ENCODE measurements at places on chromosomes 16 and 17.

GRCh38 chr17:41625602-41626001, 1.2 kb upstream of the KRT17 start:
- no peak for DNase-seq

- DNase-seq, result no peak
Observed at GRCh38 chr16:82649766-82650165, 23.0 kb downstream of the CDH13 start.

DNA sequence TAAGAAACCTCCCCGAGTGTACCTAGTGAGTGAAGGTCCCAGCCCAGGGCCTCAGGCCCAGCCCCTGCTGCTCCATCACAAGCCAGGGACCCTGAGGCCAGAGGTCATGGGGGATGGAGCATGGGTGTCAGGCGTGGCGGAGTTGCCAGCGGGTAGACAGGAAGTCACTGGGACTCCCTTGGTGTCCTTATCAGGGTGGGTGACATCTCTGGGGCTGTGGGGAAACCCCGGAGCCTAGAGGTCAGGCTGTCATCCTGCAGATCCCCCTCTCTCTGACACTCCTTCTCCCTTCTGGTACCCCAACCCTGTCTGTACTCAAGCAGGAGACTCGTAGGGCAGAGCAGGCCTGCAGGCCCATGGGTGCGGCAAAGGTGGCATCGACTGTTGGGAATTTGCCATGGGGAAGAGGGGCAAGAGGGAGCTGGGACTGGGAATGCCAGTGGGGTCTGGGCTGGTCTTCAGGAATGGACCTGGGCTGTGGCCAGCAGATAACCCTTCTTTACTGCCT, 10.8 kb upstream of the ADGRG1 start:
- DNase-seq, result no peak

- no peak for DNase-seq
Observed at GRCh38 chr17:75521290-75521689, 4.2 kb upstream of the LLGL2 start.

- DNase-seq, result peak; percentile 4
Observed at GRCh38 chr16:3283543-3284447, 504 bp downstream of the ZNF263 start.

- no peak for DNase-seq
Observed at GRCh38 chr17:35784895-35785294, 10.5 kb downstream of the MMP28 start.

DNA sequence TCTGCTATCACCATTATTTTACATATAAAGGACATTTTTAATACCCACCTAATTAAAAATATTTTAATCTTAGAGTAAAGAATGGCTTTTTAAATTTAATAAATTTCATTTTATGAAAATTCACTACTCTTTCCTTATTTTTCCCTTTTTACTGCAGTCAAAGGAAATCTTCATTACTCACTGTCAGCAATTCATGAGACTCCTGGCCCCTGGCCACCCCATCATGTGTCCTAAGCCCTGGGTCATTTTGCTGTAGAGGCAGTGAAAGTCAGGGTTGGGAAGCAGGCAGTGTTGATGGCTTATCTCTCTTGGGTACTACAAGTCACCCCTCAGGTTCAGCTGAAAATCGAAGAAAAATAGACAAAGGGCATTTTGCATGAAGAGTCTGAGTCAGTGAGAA, 468.6 kb upstream of the CCL2 start:
- no peak for DNase-seq

GRCh38 chr17:45009676-45010467, 41.6 kb downstream of the DCAKD start:
- DNase-seq, result no peak

DNA sequence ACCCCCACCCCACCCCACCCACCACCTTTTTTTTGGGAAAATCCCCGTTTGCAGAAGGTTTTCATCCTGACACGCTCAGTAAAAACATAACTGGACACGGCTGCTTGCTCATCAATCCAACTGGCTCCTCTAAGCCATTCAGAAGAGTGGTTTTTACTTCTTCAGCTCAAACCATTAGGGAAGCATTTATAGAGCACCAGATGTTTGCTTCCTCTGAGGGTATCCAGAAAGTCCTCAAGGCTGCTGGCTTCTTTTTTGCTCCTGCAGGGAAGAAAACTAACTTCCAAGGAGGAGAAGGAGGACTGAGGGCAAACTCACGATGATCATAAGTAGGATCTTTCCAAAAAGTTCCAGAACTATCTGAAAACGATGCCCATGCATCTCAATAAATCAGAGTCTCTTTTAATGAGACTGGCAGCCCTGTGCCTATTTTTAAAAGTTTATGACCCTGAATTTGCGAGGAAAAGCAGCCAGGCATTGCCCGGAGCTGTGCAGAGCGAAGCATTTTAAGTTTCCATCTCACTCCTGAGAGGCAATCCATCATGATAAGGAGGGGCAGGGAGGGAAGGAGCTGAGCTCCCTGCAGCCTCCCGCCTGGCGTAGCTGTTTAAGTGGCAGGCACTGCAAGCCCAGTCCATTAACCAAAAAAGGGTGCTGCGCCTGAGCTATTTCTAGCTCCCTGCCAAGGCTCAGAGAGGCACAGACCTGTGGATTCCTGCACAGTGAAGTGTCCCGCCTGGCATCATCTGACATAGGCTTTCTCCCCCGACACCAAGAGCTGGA, 146.3 kb upstream of the FOXF1 start:
- DNase-seq, result no peak

GRCh38 chr16:35146723-35147458, 1687.5 kb downstream of the TP53TG3F start:
- no peak for DNase-seq

DNA sequence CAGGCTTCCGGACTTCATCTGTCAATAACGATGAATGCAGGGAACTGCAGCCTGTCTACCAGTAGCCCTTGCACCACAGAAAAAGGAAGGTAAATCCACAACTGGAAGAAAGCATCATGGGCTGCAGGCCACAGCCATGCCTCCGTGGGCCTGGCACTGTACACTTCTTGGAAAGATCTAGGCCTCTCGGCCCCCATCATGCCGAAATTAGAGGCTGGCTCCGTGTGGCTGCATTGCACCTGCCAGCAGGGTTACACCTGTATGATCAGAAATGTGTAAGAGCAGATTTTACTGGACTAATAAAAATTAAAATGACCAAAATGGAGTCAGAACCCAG, 52.2 kb downstream of the SDK2 start:
- no peak for DNase-seq

DNA sequence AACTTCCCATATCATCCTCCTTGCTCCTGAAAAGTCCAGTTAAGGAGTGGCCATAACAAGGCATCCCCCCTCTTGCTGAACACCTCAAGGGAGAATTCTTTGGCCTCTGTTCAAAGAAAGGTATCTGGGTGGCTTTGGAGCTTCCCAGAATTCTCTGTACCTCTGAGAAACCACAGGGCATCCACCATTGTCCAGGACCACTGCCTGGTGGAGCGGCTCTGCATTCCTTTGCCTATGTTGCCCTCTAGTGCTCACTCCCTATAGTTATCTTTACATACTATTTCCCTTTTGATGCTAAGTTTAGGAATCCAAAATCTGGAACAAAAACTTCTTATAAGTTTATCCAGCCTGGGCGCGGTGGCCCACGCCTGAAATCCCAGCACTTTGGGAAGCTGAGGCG, 30.3 kb downstream of the CHD9NB start:
- no peak for DNase-seq

GRCh38 chr17:41970901-41971331, 4.3 kb downstream of the CNP start:
- no peak for DNase-seq

DNA sequence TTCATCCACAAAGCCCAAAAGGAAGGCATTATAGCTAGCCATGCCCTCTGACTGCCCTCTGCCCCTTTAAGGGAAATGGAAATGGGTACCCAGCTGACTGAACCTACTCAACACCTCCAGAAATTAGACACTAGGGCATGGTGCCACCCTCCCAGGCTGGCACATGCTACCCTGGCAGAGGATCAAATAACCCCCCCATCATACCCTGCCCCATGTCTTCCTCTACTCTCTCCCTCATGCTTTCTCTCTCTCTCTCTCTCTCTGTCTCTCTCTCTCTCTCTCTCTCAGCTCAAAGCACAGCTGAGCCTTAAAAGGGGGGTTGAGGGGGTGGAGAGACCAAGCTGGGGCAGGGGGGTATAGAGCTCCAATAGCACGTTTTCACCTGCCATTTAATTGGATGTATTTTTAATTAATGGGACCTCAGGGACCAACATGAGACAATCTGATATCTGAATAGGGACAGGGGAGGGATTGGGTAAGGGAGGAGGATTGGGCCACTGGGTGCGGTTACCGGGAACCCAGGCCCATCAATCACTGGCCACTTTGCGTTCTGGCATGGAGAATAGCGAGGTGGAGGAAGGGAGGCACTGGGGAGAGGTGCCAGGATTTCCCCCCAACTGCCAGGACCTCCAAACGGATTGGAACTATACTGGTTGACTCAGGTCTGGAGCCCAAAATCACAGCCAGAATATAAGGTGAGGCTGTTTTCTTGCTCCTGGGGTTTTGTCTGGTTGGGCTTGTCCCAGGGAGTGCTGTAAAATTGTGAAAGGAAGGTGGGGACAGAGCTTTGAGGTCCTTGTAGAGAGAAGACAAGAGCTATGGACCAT, 57.8 kb downstream of the NEUROD2 start:
- DNase-seq, result no peak

- DNase-seq, result no peak
Observed at GRCh38 chr17:67442787-67443624, 65.9 kb downstream of the PITPNC1 start.

GRCh38 chr17:45108595-45109521, 23.5 kb downstream of the PLCD3 start:
- DNase-seq, result no peak

GRCh38 chr17:78384479-78385175, 6.2 kb downstream of the PGS1 start:
- no peak for DNase-seq

GRCh38 chr16:178668-179015, 1.6 kb upstream of the HBQ1 start:
- DNase-seq, result no peak

DNA sequence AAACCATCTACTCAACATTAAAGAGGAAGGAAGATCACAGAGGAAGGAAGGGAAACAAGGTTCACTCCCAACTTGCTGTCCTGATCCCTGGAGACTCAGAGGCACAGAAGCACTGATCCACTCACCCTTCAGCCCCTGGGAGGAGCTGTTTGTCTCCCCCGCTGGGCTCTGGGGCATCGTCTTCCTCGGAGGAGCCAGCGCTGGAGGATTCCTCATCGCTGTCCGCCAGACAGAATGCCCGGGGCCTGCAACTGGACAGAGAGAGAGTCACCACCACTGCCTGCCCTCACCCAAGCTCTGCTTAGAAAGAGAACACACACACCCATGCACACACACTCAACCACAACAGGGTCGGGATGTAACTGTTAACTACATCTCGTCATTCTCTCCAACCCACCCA, 24.8 kb upstream of the ERN1 start:
- no peak for DNase-seq

DNA sequence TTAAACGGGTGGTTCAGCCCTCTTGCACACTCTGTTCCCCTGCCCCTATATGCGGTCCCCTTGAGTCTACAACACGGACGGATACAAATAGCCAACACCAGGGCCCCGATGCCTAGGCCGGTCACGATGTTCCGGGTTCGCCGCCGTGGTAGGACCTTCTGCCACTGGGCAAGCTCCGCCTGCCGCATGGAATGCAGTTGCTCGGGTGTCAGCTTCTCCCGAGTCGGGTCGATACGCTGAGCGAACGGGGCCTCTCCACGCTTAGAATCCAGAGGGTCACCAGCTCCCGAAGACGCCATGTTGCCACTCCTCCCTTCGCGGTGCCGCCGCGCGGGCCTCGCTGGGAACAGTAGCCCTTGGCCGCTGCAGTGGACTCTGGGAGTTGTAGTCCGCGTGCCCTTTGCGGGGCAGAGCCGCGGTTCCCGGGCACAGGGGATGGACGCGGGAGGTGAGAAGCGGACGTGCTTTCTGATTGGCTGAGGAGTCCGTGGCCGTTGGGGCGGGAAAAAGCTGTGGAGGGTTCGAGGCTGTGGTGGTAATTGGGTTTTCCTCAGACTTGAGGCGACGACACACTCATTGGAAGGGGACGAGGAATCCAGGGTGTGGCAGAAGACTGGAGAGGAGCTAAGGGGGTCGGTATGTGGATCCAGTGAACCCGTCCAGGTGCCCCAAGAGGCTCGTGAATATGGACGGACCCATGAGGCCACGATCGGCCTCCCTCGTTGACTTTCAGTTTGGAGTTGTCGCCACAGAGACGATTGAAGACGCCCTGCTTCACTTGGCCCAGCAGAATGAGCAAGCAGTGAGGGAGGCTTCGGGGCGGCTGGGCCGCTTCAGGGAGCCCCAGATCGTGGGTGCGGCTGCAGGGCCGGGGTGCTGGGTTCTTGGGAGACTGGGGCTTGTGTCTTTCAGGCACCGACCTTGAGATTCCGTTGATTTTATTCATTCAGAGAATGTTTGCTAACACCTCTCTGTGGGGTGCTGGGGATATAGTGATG, at the start of the genes CNTD1 and COA3:
Gene CNTD1, plus strand, starts transcription at position 479 of the 998 bp plus-strand sequence. Its CDS starts 207 bp downstream, at position 686.
Gene COA3, minus strand, starts transcription at position 322 of the 998 bp plus-strand sequence. Its CDS starts 23 bp downstream, at position 299.
- peak; percentile 69 for DNase-seq

- no peak for DNase-seq
Observed at GRCh38 chr17:72115781-72116525, 4.9 kb upstream of the SOX9 start.

DNA sequence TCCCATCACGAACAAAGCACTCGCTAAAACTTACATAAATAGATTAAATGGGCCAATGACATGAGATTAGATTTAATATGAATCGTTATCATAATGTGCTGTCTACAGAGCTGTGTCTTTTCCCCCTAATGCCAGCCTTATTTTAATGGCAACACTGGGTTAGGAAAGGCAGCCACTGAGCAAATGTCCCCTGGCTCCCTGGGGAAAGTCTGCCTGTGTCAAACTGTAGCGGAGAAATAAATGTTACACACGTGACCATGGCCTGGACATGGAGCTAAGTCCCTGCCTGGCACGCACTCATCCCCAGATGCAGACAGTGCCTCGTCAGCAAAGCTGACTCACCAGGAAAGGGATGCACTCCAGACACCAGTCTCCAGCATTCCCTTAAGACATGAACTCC, 61.3 kb upstream of the SDK2 start:
- DNase-seq, result no peak

DNA sequence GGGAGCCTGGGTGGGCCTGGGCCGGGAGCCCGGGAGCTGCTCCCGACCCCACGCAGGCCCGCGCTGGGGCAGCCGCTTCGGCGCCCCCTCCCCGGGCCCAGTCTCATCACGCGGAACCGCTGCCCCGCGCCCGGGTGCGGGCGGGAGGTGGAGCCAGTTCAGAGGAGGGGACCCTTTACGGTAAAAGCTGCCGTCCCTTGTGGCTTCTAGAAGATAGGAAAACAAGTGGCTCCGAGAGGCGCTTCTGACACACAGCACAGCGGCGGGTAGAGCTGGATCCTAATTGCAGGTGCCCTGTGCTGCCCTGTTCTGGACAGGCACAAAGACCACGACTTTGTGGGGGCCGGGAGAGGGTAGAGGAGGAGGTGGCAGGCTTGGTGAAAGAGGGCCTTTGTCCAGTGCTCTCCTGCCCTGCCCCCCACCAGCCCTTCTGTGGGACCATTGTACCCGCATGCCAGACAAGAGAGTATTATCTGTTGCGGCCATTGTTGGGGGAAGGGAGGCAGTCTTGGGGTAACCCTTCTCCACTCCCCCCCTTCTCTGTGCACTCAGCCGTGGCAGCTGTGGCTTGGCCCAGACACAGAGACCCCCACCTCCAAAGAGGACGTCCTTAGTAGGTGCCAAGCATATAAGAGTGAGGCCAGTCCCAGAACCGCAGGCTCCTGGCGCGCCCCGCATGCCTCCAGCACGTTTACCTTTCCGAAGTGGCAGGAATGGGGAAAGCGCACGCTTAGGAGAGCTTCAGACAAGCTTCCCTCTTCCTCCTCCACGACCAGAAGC, 736 bp downstream of the CNP start:
- peak; percentile 29 for DNase-seq

GRCh38 chr16:66155933-66156332, 210.6 kb upstream of the CDH5 start:
- DNase-seq, result no peak
